ENCODE measurements at places on chromosomes 3 and 15.

- no peak for DNase-seq
Observed at GRCh38 chr3:122081543-122082247, 26.5 kb downstream of the CD86 start.

DNA sequence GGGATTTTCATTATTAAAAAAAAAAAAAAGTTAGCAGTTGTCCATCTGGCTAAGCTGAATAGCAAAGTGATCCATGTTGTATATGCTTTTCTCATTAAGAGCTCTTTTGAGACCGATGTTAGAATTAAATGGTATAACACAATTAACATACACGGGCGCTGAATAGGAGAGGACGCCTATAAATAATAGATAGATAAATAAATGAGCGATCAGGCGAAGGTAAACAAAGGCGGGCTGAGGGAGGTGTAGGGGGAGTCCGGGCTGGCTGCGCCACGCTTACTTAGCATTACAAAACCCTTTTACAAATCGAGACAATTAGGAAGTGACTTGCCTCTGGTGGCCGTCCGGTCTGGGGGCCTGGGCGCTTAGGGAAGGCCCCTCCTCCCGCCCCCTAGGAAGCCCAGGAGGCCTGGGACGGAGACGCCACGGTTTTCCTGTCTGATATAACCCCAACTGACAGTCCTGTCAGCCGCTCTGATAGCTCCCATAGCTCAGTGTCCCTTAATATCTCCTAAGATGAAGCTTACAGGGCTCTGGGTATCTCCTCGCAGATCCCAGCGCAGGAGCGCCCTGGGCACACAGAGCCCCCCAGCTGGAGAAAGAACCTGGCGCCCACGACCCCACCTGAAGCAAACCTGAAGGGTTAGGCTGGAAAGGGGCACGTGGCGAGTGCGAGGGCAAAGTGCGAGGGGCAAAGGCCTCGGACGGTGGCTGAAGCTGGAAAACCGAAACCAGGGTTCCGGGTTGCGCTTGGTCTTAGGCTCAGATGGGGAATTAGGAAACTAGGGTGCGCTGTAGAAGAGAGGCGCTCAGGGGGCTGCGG, 3.6 kb downstream of the SOX14 start:
- no peak for DNase-seq

- no peak for DNase-seq
Observed at GRCh38 chr3:35184775-35185174, 454.6 kb upstream of the ARPP21 start.

DNA sequence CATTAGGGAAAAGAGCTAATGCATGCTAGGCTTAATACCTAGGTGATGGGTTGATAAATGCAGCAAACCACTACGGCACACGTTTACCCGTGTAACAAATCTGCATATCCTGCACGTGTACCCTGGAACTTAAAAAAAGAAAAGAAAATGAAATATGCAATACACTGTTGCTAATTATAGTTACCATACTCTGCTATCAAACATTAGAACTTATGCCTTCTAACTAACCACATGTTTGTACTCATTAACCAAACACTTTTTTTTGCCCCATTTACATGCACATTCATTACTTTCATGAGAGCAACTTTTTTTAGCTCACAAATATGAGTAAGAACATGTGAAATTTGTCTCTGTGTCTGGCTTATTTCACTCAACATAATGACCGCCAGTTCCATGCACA, 253.1 kb downstream of the CGGBP1 start:
- no peak for DNase-seq

GRCh38 chr15:90563463-90563862, 33.7 kb downstream of the CRTC3 start:
- no peak for DNase-seq

- DNase-seq: no peak
Observed at GRCh38 chr15:25776071-25776746, 86.9 kb downstream of the ATP10A start.

GRCh38 chr3:128489927-128490649, 2.9 kb downstream of the GATA2 start:
- no peak for DNase-seq

GRCh38 chr15:71800835-71801745, 9.3 kb upstream of the NR2E3 start:
- DNase-seq: no peak

- DNase-seq: no peak
Observed at GRCh38 chr3:102394517-102394916, 40.3 kb upstream of the ZPLD1 start.

- DNase-seq: no peak
Observed at GRCh38 chr3:127035677-127036076, 52.8 kb downstream of the PLXNA1 start.

- DNase-seq: no peak
Observed at GRCh38 chr3:12125772-12126171, 32.9 kb downstream of the TIMP4 start.

DNA sequence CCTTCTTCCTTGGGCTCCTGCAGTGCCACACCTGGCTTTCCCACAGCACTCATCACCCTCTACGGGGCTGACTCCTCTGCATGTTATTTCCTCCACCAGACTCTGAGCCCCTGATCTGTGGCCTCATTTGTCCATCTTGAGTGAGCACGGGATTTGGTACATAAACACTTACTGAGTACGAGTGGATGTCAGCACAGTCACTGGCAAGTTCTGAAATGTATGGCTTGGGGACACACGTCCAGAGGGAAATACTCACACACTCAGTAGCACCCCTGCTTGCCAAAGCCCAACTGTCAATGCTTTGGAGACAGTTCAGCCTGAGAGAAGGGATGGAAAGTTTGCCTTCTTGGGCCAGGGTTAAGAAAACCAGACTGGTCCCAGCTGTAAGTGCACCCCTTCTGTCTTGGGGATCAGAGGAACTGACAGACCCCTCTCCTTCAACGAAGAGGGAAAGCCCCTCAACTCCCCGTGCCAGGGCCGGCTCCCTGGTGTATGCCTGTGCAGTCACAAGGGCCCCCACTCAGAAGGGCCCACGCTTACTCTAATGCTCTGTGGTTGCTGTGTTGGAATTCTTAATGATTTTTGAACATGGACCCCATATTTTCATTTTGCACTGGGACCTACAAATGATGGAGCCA, 71.9 kb downstream of the UMPS start:
- no peak for DNase-seq

GRCh38 chr3:149596134-149596770, 61.6 kb downstream of the WWTR1 start:
- DNase-seq: no peak

GRCh38 chr3:45795509-45795881, 841 bp downstream of the SLC6A20 start:
- no peak for DNase-seq

- no peak for DNase-seq
Observed at GRCh38 chr15:63942486-63943365, 103.6 kb downstream of the DAPK2 start.

DNA sequence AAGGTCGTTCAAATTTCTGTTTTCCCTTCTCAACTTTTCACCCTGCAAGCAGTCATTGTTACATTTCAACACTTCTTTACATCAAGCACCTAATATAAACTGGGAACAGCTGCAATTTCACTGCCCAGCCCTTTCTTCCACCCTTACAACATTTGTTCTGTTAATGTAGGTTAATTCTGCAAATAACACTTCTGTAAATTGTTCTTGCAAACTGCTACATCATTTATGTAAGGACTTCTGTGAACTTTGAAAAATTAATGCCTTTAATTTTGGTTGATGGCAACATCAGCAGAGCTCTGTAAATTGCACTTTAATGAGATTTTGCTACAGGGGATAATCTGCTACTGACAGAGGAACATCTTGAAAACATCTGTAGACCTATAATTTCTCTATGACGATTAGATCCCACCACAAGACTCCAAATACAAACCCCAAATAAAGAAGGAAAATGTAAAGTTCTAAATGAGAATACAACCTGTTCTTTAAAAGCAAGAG, 93.5 kb downstream of the ZIC4 start:
- no peak for DNase-seq

- DNase-seq: no peak
Observed at GRCh38 chr3:40911928-40912327, 287.4 kb upstream of the CTNNB1 start.

- DNase-seq: no peak
Observed at GRCh38 chr15:89783861-89784685, 7.9 kb downstream of the MESP2 start.

DNA sequence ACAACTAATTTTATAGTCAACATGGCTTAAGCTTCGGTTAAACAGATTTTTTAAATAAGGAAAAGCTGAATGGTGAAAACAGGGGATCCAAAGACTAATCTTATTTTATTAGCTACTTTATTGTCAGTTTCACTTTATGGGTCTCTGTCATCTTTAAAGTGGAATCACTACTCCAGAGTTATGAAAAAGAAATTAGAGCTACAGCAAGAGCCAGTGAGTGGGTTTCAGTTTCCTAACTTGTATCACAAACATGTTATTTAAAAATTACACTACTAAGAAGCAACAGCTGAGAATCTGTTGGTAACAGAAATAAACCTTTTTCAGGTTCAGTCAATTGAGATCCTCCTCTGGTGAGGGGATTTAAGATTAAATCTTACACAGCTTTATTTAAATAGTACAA, 10.0 kb downstream of the PHC3 start:
- DNase-seq: no peak

DNA sequence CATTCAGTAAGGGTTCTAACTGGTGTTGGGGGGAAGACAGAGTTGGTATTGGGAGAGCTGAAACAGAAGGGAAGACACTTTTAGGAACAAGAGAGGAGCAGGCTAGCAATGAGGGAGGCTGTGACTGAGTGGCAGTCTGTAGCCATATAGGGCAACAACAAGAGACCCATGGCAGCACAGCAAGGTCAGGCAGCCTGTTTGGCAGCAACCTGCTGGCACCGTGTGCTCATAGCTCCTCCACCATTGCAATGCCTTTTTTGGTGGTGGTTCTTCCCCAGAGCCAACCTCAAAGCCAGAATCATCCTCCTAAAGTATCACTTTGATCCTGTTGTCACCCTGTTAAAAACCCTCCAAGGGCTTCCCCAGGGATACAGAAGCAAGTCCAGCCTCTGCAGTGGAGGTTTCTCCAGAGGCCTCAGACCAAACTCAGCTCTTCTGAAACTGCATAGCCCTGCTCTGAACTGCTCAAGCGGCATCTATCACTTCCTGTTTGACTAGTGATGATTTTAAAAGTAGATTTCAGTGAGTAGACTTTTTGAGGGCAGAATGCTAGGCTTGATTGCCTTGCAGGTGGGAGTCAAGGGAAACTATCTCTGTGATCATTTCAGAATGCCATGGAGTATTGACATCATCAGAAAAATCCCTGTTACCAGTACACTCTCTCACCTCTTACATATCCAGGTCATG, 176.9 kb downstream of the STAC start:
- DNase-seq: no peak

- DNase-seq: no peak
Observed at GRCh38 chr15:89514186-89514585, 17.8 kb upstream of the RHCG start.

GRCh38 chr15:101651554-101652097, 555 bp downstream of the TM2D3 start:
- DNase-seq: no peak

DNA sequence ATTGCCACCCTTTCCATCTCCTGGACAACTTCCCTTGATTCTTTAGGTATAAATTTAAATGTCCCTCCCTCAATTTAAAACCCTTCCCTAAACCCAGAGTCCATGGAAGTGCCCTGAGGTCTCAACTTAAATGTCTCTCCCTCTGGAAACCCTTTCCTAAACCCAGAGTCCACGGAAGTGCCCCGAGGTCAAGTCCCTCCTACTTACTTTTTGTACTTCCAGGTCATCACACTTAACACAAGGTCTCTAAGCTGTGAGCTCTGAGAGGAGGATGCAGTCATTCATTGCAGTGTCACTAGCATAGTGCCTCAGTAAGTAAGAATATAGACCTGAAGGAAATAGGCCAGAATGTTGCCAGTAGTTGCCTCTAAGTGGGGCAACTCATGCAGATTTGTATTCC, 78.2 kb upstream of the BNC1 start:
- no peak for DNase-seq

GRCh38 chr15:99399061-99399460, 147.8 kb downstream of the LRRC28 start:
- DNase-seq: no peak

DNA sequence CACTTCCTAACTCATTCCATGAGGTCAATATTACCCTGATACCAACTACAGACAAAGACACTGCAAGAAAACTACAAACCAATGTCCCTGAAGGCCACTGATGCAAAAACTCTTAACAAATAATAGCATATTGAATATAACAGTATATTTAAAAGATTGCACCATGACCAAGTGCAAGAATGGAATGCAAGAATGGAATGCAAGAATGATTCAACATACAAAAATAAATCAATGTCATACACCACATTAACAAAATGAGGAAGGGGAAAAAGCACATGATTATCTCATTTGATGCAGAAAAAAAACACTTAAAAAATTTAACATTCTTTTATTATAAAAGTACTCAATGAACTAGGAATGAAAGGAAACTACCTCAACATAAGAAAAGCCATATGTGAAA, 463.1 kb upstream of the NECTIN3 start:
- DNase-seq: no peak

DNA sequence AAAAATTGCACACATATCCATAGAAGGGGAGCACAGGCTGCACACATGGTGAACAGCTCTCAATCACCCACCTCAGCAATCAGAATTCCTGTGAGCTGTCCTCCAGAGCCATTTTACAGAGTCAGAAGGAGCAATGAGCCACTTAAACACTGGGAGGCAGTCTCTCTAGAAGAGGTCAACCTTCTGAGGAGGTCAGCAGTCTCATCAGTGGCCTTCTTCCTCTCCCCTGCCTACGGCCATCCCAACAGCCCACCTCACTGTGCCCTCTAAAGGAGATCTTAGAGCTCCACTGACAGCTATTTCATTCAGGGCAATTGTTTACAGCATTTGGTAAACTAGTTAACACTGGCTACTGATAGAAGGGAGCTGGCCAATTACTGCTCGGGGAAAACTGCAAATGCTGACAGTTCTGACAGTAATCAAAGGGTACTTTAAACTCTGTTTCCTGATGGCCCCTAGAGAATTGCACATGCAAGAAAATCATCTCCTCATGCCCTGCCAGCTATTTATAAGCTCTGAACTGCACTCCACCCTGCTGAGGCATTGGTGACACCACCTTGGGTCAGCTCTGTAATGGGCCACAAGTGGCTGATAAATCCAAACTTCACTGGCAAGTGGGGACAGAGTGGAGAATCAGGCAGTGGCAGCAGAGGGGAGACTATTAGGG, 42.1 kb upstream of the TSPAN3 start:
- DNase-seq: no peak

DNA sequence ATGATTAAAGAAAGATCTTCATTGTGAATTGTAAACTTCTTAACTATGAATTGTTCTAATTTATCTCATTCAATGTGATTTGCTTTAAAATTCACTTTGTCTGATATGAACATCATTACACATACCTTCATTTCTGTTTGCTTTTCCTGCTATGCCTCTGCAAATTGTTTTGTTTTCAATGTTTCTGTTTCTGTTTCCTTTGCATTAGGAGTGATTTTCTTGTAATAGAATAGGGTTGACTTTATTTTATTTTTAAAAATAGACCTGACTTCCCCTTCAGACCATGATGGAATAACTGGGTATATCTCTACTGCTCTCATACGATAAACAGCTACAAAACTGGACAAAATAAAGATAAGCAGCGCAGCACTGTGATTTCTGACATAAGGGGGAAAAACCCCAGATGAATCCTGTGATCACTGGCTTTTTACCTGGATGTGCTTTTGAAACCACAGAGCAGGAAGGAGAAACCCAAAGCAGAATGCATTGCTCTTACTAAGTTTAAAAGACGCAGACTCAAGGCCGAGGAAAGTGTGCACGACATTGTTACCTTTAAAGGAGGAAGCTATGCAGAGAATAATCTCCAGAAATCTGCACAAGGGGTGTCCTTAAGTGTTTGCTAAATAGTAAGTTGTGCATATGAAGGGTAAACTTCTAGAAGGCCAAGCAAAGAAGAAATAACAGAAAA, 420.2 kb downstream of the TBC1D5 start:
- peak; percentile 4 for DNase-seq

- DNase-seq: no peak
Observed at GRCh38 chr3:64972793-64973192, 285.0 kb upstream of the ADAMTS9 start.

All from CD4-positive, alpha-beta T cell treated with Interleukin-21 for 1 hour (primary cell).